ENCODE measurements at places on chromosomes 7 and 10.

DNA sequence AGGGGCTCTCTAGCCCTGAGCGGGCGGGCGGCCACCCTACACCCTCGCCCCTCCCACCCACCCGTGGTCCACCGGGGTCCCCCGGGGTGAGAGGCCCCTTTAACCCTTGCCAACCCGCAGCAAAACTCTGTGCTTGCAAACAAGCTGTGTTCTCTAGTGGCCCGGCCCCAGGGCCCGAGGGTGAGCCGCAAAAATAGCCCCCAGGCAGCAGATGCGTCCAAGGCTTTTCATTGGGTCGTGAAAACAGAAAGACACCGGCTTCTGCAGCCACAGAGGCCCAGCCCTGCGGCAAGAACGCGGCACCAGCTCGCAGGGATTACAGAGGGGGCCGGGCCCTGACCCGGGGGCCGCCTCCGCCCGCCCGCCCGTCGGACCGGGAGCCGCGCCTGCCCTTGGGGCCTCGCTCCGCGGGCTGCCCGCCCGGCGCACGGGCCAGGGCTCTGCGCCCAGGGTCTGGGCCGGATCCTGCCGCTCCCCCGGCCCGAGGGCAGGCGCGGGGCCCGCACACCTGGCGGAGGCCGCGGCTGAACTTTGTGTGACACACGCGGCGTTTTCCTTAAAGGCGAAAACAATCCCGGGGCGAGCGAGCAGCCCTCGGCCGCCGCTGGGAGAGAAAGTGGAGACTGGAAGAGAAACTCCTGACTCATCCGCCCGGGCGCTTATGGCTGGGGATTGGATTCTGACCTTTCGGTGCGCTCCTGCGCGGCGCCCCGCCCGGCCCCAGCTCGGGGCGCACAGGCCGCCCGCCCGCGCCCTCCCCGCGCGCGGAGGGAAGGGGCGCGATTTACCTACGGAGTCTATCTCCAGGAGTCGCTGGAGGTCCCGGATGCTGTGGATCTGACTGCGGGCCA is 2.8 kb downstream of the PDGFA start:
- no peak for DNase-seq

GRCh38 chr7:41811941-41812340 is 109.1 kb upstream of the INHBA start:
- DNase-seq = no peak

DNA sequence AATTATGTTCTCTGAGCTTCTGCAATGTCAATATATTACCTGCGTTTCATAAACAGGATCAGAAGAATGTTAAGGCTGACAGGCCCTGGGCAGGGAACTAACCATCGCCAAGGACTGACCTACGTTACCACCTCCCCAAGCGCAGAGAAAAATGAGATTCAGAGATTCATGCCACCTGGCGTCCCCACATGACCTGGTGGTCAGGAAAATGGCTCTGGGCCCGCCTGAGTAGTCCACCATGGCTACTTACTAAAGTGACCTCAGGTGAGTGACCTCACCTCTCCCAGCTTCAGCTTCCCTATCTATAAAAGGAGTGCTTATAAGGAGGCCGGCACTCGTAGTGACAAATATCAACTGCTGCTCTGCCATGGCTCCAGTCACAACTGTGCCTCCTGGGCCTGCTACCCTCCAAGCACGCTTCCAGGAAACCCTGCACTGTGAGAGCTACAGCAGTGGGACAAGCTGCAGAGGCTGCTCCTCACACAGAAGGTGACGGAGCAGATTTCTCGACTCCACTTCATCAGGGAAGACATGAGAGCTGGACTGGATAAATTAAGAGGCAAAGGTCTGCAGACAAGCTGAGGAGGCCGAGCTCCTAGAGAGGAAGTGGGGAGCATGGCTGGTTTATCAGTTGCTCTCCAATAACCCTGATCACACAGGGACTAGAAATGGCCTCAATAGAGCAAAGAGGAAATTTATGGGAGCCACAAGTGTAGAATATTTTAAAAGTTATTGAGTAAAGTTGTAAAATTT is 103.0 kb downstream of the RNF216 start:
- no peak for DNase-seq

GRCh38 chr10:110651044-110651958 is 7.2 kb downstream of the RBM20 start:
- DNase-seq = no peak

DNA sequence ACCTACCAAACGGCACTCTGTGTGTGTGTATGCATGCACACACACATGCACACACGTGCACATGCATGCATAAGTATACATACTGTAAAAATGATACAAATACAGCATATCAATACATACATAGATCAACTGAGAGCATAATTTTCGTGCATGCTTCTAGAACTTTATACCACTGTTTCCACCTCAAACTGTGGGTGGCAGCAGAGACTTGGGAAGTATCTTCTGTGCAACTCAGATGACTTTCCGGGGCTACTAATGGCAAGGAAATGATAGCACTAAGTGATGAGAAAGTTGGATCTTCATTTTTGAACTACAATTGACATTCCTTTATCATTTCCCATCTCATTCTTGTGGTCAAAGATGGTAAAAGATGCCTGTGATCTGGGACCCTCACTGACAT is 570.7 kb downstream of the REEP3 start:
- no peak for DNase-seq

GRCh38 chr10:87093632-87094372 is 841 bp downstream of the GLUD1 start:
- DNase-seq = peak; percentile 51

DNA sequence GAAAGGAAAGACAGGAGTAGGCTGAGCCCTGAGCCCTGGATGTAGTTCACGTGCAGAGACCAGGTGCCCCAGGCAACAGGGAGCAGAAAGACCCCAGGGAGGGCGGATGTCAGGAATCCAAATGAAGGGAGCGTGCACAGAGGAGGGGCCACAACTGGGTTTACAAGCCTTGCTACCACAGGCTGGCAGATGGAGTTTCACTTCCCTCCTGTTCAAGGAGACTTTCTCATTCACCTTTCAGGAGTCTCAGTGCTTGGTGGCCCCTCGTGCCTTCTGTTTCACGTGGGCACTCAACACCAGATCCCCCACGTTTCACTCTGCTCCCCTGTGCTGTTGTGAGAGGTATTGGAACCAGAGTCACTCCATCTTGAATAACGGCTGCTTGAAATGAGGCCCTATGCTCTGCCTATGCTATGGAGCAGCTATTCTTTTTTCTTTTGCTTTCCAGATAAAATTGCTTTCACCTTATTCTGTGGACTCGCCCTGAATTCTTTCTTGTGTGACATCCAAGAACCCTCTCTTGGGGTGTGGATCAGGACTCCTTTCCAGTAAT is 601.4 kb upstream of the IGFBP3 start:
- no peak for DNase-seq

GRCh38 chr7:117755136-117755535 is 118.1 kb downstream of the CTTNBP2 start:
- DNase-seq = no peak

DNA sequence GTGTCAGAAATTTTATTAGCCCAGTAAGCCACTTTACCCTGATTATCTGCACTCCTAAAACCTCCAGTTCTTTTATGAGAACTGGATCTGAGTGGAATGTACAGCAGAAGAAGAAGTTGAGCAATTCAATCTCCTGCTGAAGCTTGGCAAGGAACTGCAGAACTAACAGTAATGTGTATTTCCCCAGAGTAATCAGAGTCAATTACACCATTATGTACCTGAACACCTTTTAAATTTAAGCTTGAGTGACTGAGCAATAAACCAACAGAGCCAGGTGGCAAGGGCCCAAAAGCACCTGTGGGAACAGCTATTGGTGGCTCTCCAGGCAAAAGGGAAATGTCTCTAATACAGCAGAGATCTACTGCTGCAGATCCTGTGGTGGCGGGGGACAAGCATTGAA is 40.1 kb upstream of the AKR1C2 start:
- no peak for DNase-seq

- DNase-seq = no peak
Measured at GRCh38 chr10:112896273-112896672, 53.8 kb upstream of the TCF7L2 start.

GRCh38 chr7:156305351-156305750 is 335.2 kb upstream of the RNF32 start:
- DNase-seq = no peak
